MV-4-11 (cell line): ENCODE measurements at places on chromosomes 7 and 10.

DNA sequence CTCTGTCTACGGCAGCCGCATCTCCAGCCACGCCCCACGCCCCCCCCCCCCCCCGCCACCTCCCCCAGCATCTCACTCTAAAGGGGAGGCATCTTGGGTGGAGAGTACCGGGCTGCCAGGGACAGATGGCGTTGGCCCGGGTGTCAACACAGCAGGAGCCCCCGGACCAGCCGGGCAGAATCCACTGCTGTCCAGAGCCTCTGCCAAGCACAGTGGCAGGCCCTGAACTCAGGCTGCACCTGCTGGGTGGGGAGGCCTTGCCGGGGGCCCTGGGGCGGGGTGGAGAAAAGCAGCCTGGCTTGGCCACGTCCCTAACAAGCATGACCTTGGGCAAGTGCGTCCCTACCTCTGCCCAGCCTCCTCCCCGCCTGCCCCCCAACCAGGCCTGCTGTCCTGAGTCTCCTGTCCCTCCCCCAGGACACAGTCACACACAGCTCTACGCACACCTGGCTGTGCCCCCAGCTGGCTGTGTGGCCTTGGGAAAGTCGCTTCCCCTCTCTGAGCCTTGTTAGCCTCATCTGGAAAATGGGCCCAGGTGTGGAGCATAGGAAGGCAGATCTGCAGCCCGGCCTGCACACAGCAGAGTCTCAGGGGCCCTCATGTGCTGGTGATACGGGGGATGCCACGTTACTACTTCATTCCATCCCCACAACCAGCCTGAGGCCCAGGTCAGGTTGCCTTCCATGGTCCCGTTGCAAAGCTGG is 45.2 kb downstream of the MICALL2 start:
- DNase-seq: no peak

GRCh38 chr10:72026278-72027111 is 61.9 kb downstream of the SPOCK2 start:
- DNase-seq: no peak

DNA sequence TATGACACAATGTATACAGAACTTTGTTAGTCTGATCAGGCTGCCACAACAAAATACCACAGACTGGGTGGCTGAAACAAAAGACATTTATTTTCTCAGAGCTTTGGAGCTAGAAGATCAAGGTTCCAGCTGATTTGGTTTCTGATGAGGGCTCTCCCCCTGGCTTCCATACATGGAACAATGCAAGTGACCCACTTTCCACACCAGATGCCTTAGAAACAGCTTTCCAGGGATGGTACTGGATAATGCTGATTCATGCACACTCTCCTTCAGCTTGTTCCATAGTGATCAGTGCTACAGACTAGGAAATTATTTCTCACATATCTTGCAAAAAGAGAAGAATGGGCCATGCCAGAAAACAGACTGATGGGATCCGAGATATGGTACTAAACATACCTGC is 1274.9 kb upstream of the SORCS1 start:
- no peak for DNase-seq

- no peak for DNase-seq
These were observed 1077.1 kb downstream of the TYW1 start for GRCh38 chr7:68073701-68074100.

- DNase-seq: no peak
These were observed 4.5 kb downstream of the CPA2 start for GRCh38 chr7:130270947-130271800.

- peak; percentile 7 for DNase-seq
These were observed 71.5 kb downstream of the LRRC4 start for GRCh38 chr7:127959770-127960169.

- DNase-seq: no peak
These were observed 76.3 kb downstream of the FOXI2 start for GRCh38 chr10:127813290-127813689.
